CD4-positive, CD25-positive, alpha-beta regulatory T cell (primary cell): ENCODE measurements at places on chromosomes 2 and 18. TPM values are rescaled to one million over a fixed set of nuclear protein-coding genes. Genes with fewer than 3 reads are reported as not detected.

Gene CCDC148
- polyA plus RNA-seq, result not detected

Gene HRH4
- polyA plus RNA-seq, result 0.18 TPM

DNA sequence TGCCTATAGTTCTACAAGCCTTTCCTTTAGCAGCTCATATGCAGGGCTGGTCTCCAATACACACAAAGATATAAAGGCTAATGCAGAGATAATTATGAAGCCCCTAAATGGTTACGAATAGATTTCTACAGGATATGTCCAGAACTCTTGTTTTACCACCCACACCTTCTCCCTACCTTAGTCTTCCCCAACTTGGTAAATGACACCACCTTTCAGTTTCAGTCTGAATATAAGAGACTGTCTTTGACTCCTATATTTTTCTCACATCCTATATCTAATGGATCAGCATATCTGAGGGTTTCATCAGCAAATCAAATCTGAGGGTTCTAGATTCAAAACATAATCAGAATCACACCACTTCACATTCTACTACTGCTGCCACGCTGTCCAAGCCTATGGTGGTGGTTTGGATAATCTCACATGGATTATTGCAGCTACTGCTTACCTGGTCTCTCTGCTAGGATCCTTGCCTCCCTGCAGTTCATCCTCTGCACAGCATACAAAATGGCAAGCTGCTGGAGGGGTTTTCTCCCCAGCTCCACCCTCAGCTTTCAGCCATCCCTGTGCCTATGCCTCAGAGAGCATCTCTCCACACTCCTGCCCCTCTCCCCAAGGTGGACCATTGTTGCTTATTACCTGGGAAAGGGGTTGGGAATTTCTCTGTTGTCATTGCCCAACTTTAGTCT lies 178.0 kb upstream of the SPOPL start:
- no peak for DNase-seq

Gene PLGLB1
- 1.00 TPM for polyA plus RNA-seq

DNA sequence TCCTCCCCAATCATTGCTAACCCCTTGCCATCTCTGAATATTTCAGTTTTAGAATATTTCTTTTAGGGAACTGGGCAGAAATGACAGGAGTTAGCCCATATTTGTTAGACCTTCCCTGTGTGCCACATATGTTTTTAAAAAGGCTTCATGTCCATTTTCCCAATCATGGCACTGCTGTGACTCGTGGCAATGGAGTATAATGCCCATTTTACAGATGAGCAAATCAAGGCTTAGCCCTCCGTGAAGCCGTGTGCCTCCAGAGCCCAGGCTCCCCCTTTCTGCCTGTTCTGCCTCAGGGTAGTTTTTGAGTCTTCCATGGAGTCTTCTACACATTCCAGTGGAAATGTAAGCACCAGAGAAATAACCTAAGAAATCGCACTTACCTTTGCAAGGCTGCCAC lies 130.1 kb downstream of the KCTD1 start:
- no peak for DNase-seq

- no peak for DNase-seq
Measured at GRCh38 chr2:46306330-46306751, 9.1 kb downstream of the EPAS1 start.

DNA sequence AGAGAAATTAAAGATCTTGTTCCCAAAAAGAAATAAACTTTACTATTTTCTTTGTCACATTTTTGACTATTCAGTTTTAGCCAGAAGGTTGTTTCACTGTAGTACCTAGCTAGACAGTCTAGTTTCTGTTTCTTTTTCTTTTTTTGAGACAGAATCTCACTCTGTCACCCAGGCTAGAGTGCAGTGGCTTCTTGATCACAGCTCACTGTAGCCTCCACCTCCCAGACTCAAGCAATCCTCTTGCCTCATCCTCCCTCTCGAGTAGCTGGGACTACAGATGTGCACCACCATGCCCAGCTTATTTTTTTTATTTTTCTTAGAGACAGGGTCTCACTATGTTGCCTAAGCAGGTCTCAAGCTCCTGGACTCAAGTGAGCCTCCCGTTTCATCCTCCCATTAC lies 2.2 kb downstream of the RBM45 start:
- DNase-seq, result no peak

DNA sequence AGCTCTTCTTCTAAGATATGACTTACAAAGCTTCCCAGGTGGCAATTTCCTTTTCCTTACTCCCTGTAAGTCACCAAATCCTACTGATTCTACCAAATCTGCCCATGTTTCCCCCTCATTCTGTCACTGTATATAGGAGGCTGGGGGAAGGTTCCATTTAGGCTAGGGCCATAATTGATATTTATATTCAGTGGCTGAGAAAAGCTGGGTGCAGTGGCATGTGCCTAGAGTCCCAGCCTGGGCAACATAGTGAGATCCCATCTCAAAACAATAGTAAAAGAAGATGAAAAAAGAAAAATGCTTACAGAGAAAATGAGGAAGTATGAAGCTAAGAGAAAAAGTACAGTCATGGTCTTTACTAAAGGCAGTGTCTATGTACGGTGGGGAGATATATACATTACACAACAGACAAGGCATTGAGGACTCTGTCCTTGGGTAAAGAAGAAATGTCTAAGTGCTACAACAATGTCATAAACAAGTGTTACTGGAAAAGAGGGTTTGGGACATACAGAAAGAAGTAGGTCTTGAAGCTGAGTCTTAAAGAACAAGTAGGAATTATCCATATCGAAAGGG lies 4.8 kb downstream of the CWC22 start:
- DNase-seq, result no peak

DNA sequence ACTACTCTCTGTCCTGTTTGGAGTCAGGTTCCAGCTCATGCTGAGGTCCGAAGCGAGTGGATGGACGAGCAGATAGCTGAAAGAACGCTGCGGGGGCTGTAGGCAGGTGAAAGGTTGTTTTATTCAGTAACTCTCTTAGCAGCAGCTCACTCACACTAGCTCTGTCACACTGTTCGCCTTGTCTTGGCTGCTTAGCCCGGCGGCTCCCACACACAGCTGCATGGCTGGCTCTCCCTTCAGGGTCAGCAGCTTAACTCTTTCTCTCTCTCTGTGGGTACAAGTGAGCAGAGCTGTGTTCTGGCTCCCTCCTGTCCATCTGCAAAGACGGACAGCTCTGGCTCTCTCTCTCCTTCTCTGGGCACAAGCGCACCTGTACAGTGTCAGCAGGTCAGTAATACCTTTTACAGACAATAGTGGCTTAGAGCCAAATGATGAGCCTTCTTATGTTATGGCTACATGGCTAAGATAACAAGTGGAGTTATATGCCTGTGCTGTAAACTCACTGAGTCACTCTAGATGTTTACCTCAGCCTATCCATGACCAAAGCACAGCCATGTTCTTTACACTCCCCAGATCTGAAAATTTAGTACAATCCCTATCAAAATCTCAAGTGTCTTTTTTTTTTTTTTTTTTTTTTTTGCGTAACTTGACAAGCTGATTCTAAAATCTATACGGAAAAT lies 149.3 kb downstream of the GALNT1 start:
- DNase-seq, result no peak

DNA sequence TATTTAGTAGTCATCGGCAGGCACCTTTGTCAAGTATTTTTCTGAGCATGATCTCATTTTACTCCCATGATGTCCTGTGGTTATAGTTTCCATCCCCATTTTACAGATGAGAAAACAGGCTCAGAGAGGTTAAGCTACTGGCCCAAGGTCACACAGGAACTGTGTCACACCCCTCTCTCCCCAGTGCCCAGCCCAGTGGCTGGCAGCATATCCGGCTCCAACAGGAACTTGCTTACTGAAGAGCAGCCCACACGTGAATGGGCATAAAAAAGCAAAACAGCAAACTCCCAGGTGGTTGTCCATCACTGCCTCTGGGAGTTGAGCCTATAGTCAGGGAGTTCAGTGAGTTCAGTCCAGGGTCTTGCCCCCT lies 8.3 kb upstream of the KLF11 start:
- DNase-seq, result no peak

GRCh38 chr18:22285361-22286140 lies 116.2 kb downstream of the GATA6 start:
- no peak for DNase-seq

Gene KIAA2012
- not detected for polyA plus RNA-seq

GRCh38 chr18:51150113-51150700 lies 47.3 kb downstream of the MEX3C start:
- no peak for DNase-seq

Gene SEMA4F
- polyA plus RNA-seq, result 7.3 TPM

- no peak for DNase-seq
Measured at GRCh38 chr2:25349397-25349796, 7.7 kb upstream of the DNMT3A start.

Gene PNPT1
- 15.9 TPM for polyA plus RNA-seq

DNA sequence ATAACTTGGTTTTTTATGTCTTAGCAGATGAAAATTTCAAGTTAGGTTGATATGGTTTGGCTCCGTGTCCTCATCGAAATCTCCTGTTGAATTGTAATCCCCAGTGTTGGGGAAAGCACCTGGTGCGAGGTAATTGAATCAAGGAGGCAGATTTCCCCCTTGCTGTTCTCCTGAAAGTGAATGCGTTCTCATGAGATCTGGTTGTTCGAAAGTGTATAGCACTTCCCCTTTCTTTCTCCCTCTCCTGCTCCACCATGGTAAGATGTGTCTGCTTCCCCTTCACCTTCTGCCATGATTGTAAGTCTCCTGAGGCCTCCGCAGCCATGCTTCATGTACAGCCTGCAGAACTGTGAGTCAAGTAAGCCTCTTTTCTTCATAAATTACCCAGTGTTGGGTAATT lies 242.1 kb upstream of the TNP1 start:
- no peak for DNase-seq

Gene ASXL3
- polyA plus RNA-seq, result not detected

DNA sequence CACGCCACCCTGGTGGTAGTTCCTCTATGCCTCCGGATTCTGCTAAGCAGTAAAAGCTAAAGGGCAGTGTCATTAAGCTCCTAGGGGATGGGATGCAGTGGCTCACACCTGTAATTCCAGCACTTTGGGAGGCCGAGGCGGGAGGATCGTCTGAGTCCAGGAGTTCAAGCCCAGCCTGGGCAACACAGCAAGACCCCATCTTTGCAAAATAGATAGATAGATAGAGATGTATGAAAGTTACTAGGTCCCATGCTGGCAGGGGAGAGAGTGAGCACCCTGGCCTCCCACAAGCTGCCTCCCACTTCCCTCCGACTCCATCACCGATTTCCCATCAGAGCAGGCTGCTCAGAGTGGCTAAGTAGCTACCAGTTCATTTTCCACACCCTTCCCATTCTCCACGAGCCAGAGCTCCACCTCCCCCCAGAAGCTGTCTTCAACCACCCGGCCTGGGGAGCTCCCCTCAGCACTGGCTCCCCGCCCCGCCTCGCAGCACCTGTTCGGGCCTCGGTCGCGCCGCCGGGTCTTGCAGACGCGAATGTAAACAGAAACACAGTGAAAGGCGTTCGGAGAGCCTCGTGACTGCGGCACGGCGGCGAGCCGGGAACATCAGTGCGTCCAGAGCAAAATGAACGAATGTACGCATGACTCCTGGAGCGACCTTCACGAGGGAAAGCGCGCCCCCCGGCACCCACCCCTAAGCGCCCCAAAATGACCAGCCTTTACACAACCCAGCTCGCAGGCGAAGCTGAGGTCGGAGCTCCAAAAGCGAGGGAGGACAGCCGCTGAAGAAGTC lies 598 bp upstream of the CEP68 start:
- no peak for DNase-seq

Gene SRD5A2
- not detected for polyA plus RNA-seq

GRCh38 chr2:119149611-119150010 lies 8.9 kb downstream of the C1QL2 start:
- DNase-seq, result no peak

GRCh38 chr2:241295326-241296095 lies 20.0 kb downstream of the HDLBP start:
- no peak for DNase-seq

DNA sequence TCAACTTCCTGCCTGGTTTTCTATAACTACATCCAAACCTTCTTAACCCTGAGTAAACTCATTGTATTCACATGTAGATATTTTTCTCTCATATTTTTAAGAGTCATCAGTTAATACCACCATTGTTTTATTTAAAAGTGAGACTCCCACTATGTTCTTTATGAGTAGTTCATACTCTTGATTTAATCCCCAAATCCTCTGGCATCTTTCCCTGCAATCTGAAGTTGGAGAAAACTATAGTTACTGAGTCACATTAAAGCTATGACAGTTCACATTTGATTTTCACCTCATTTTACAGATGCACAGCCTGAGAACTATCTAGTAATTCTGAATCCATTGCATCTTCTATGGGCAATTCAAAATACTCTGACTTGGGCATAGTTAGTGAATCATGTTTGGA lies 1358.7 kb upstream of the NRXN1 start:
- DNase-seq, result no peak

Gene ANKRD53
- polyA plus RNA-seq, result not detected

GRCh38 chr2:201769666-201770373 lies 10.9 kb downstream of the ALS2 start:
- DNase-seq, result no peak
